ENCODE measurements at places on chromosomes 5 and 9.

DNA sequence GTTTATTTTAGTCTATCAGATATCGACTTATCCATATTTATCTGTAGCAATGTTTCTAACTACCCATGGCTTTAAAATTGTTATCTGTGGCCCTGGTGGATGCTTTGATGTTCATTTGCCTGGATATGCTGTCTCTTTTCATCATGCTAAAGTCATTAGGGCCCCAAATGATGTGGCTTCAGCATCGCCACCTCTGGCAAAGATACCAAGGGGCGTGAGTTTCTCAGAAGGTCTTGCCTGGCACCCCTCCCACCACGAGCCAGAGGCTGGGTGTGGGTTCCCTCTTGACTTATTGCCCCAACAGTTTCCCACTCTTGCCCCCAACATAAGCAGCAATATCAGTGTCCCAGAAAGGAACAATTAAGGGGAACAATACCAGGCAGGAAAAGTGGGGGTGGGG lies 5.4 kb downstream of the ROPN1L start:
- DNase-seq, result no peak

DNA sequence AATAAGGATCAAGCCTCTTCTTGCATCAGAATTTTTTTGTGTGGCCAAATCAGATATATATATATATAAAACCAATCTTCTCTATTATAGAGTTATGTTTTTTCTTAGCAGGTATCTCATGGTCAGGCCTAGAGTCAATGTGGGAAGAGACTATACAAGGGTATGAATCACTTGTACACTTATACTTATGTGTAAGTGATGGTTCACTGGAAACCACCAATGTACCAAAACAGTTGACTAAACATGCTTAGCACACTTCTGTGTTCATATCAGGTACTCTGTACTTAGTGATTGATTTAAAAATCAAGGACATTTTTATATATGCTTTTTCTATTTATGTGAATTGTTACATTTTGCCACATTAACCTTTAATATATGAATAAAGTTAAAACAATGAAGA lies 92.6 kb downstream of the CWC27 start:
- no peak for DNase-seq

- DNase-seq, result no peak
Observed at GRCh38 chr9:125984461-125984860, 237.3 kb downstream of the PBX3 start.

GRCh38 chr5:136054142-136055019 lies 25.6 kb downstream of the TGFBI start:
- DNase-seq, result no peak

DNA sequence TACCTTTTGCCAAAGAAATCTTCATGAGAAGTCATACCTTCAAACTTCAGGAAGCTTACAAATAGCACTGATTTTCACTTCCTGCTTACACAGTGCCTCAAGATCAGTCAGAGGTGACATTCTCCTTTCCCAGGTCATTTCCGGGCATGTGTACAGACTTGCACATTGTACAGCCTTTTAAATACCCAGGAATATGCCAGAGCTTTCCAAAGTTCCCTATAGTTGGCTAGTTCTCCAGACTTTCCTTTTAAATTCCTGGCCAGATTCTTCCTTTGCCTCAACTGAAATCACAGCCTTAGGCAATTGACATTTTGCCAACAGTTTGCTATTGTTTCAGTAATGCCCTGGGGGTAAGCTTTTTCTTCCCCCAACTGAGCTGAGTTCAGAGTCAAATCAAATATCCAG lies 47.2 kb downstream of the RFX3 start:
- peak; percentile 13 for DNase-seq
